Adrenal gland (tissue), 19 donors: ENCODE measurements at places on chromosomes 6 and 20.
A peak's percentile ranks its signal among the peaks of the same experiment; 100 is the strongest.

GRCh38 chr20:47620808-47621805 is 119.4 kb downstream of the NCOA3 start:
- no peak for DNase-seq

DNA sequence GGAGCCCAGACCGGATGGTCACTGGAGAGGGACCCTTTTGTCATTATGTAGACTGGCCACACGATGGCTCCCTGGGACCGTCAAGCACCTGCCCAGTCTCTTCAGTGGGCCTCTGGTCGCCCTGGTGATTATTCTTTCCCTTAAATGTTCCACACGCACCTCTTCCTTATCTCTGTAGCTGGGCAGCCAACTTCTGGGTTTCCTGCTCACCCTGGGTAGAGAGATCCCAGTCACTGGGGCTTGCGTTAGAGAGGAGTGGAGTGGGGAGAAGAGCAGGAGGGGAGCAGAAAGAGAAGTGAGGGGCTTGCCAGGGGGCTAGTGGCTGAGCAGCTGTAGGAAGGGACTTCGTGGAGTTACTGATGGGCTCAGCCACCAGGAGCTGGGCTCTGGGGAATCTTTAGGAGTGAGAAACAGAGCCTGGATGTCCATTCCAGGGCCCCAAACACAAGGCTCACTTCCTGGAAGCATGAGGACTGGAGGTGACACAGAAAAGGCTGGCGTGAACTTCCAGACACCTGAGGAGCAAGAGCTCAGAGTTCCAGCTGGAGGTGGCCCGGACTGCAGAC is 150.1 kb downstream of the DHX35 start:
- DNase-seq: peak; percentile 65

GRCh38 chr6:150606168-150606591 is 6.5 kb downstream of the PLEKHG1 start:
- DNase-seq: no peak

- DNase-seq: no peak
These were observed 17.8 kb upstream of the SLC16A10 start for GRCh38 chr6:111069382-111070104.

DNA sequence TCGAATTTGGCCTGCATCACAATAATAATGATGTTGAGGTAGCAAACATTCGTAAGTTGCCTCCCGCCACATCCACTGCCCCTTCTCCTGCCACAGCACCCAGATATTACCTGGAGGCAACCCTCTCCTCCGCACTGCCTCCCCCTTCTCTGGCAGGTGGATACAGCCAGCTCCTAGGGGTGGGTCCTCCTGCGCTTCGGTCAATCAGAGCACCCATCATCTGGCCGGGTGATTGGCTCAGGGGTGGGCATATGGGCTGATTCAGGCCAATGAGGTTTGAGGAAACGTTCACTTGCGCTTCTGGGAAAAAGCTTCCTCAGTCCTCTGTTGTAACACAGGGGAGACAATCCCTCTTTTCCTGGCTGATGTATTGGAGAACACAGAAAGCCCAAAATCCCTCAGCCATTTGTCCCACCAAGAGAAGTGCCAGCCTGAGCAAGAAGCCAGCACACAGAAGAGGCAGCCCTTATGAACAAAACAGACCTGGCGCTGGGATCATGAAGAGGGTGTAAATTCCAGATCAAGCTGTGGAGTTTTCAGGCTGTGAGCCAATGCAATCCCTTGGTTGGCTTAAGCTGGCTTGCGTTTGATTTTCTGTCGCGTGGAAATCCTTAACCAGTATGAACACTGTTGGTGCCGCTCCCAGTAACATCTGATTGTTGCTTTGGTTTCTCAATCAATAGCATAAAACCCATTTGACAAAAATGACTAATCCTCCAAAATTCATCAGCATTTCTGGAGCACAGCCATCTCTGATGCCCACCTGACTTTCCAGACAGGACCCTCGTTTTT is 82.2 kb downstream of the PRDM1 start:
- DNase-seq: no peak

DNA sequence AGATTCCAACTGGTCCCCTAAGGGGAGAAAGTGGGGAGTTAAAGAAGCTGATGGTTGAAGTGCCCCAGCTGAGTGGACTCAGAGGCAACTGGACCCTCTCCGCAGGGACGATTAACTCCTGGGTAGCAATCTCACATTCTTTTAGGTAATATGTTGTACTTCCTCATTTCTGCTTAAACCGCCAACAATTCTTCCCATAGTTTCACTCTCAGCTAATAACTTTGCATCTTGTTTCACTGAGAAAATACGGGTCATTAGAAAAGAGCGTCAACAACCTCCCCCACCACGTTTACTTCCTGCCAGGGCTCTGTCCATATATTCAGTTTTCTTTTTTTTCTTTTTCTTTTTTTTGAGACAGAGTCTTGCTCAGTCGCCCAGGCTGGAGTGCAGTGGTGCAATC is 39.5 kb upstream of the CHD6 start:
- no peak for DNase-seq

- DNase-seq: no peak
These were observed 26.8 kb downstream of the SLC17A9 start for GRCh38 chr20:62979310-62979709.

GRCh38 chr6:36924131-36924530 is 30.4 kb upstream of the PI16 start:
- no peak for DNase-seq

DNA sequence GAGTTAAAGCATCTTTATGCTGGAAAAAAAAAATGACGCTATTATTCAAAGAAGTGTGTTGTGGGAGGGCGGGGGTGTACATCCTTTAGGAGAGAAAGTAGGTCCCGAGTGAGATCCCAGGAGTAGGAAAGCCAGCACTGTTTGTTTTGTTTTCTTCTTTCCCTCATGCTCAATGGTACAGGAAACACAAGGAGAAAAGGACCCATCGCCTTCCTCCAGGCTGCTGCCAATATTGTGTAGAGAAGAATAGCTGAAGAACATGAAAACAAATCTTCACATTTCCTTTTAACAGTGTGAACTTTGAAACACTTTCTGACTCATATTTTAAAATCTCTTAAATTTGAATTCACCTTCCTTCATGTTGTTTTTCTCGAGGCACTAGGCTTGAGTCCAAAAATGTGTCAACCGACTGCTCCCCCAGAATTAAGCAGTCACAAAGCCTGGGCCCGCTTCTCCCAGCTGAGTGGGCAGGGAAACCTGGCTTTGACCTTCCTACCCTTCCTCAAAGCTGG is 22.3 kb downstream of the PPP1R16B start:
- DNase-seq: no peak

GRCh38 chr6:20687494-20687893 is 153.2 kb downstream of the CDKAL1 start:
- DNase-seq: no peak

DNA sequence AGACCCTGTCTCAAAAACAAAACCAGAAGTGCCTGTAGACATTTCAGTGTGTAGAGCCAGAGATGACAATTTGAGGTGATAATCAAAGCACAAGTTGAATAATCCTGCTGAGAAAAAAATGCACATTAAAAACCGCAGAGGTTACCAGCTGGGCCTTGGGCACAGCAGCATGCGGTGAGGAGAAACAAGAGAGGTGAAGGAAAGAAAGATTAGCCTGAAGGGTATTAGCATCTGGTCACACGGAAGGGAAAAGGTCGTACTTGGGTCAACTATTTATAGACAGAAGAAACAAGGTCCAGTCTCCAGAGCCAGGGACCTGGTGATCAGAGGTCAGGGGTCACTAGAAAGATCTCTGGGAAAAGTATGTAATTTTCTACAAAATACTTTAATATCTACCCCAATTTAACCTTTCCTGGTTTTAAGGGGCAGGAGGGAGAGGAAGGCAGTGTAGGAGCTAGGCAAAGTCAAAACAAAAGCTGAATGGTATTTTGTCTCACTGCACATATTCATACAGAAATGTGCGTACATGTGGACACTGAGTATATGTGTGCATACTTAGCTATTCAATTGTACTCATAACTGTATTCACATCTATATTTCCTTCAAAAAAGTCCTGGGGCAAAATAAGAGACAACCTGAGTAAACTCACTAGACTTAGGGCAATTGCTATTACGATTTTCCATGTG is 10.1 kb downstream of the MAP7 start:
- no peak for DNase-seq

DNA sequence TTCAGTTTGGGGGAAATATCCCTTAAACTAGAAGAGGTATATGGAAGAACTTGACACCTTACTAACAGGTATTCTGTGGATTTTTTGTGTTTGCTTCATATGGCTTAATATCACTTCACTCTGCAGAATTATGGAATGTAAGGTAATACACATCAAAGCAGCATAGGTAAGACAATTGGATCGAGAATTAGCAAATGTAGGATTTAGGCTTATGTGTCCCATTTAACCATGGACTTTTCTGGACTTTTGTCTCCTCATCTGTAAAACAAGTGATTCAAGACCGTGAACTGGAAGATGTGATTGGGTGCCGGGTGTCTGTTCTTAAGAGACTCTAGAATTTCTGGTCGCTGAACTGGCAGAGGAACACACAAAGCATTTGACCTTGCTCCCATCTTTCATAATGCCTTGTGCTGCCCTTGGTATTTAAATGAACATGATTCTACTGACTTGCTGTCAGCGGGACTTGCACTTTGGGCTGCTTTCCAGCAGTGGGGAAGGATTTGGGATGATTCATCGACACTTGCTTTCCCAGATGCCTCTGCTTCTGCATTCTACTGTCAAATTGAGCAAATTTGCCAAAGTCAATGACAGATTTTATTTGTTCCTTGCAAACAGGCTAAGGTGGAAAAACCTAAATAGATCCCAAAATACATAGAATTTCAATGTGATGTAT is 199.8 kb downstream of the PLCB1 start:
- DNase-seq: peak; percentile 91

- no peak for DNase-seq
These were observed 150.3 kb downstream of the GRIK2 start for GRCh38 chr6:101543796-101544195.

GRCh38 chr20:6882561-6883291 is 115.2 kb downstream of the BMP2 start:
- no peak for DNase-seq

DNA sequence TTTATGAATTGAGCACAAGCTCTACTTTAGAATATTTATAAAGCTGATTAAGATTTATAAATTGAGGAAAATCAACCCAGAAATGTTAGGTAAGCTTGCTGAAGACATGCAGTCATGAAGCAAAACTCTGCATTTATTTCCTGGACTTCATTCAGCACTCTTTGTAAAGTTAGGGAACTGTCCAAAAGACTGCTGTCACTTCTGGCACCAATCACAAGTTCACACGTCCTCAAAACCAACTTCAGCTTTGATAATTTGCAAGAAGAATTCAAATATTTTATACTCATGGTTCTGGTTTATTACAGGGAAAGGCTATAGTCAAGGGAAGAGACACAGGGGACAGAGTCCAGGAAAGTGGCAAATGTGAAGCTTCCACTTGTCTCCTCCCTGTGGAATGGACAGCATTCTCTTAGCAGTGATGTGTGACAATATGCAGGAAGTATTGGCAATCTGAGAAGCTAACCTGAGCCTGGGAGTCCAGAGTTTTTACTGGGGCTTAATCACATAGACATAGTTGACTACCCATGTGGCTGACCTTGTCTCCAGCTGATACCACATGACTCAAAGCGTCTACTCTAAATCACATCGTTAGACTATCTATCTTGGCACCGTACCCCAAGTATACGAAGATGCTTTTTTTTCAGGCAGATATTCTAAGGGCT is 85.4 kb downstream of the PPP1R14C start:
- no peak for DNase-seq

DNA sequence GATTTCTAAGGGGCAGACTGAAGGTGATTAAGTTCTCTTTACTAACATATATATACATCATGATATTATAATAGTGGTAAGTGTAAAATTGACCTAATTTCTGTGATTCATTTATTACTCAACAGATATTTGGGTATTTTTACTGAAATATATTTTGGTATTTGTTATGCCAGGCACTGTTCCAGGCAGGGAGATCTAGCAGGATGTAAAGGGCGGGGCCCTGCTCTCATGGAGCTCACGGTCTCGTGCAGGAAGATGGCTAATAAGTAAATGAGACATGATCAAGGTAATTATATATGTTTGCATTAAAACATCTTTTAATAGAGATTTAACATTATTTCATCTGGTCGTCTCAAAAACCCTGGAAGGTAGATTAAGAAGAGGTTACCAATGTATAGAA is 27.7 kb downstream of the FAM50B start:
- no peak for DNase-seq

- peak; percentile 94 for DNase-seq
These were observed 20.1 kb downstream of the MRPS18A start for GRCh38 chr6:43667245-43668150.

DNA sequence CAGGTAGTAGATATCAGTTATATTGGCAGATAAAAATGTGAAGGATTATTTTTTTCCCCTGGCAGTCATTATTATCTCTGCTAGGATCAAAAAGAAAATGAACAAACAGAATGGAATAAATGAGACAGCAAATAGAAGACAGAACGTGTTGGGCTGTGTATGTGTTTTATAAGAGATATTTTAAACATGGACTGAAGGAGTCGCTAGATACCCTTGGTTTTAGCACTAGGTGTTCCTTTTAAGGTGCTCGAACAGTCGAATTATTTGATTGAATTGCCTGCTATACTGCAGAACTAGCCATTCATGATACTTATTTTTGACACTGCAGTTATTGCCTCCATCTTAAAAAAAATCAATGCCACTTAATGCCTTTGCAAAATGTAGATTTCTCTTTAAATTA is 3.7 kb downstream of the GRIK2 start:
- no peak for DNase-seq

DNA sequence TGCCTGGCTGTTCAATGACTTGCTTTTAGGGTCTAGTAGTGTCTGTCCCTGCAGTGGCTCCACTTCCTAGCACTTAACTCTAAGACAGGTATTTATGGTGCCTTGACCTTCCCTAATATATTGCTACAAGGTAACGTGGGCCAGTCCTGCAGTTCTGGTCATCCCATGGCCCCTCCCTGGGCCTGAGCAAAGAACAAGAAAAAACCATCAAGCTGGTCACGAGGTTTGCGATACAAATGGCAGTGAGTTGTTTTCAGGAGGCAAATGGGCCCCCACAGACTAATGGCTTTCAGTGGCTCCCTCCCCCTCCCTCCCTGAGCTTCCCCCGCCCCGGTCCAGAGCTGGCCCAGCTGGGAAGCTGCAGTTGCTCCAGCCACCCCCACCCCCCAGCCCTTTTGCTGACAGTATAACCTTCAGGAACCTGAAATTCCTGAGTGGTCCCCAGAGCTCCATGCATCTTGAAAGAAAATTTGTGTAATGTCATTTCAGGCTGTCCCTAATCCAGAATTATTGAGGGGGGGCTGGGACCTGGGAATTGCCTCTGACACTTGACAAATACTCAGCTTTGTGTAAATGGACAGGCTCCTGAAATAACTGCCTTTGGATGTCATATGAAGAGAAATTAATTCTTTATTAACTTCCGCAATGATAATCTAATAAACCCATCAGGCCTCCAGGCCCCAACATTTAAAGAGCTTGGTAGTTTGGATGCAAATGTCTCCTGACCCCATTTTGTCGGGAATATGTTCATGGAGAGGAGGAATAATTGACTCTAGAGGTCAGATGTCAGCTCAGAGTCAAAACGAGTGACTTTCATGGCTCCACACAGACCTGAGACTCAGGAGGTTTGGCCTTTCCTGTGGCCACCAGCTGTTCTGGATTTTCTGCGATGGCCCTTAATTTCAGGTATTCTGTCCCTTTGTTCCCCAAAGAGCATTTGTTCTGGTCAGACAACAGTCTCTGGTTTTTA is 153.2 kb upstream of the TOP1 start:
- DNase-seq: no peak

GRCh38 chr6:149951626-149952025 is 9.8 kb downstream of the ULBP2 start:
- DNase-seq: no peak
